ENCODE measurements at places on chromosomes 4 and X. TPM values are rescaled to one million over a fixed set of nuclear protein-coding genes. Genes with fewer than 3 reads are reported as not detected.
A peak's percentile ranks its signal among the peaks of the same experiment; 100 is the strongest.

POF1B gene
- under 0.01 TPM for total RNA-seq

MAML3 gene
- 7.7 TPM for total RNA-seq

ABHD18 gene
- total RNA-seq = 17.1 TPM

DRP2 gene
- total RNA-seq = 5.3 TPM

TKTL1 gene
- 1.6 TPM for total RNA-seq

POU4F2 gene
- total RNA-seq = not detected

HS6ST2 gene
- total RNA-seq = 13.0 TPM

RADX gene
- 9.4 TPM for total RNA-seq

SPANXN4 gene
- total RNA-seq = not detected

CXorf49 gene
- total RNA-seq = not detected

SPANXN2 gene
- total RNA-seq = not detected

DNA sequence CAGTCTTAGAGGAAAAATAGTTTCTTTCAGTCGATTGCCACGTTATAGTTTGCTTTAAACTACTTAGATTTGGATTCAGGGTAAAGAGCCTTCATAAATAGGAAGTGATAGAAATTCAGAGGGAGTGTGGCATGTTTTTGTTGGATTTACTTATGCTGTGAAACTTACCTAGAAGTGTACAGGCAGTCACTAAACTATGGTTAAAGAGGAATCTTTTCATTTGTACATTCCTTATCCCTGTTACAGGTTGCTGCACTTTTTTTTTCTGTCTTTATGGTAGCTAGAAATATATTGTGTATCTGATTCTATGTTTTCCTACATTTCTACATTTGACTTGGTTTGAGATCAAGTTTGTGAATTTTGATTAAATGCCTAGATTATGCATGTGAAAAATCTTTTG, 19.1 kb downstream of the WWC2 start:
- DNase-seq = no peak

- no peak for DNase-seq
Observed at GRCh38 chrX:31297881-31298280, 226.0 kb upstream of the FTHL17 start.

GRCh38 chrX:16148896-16149295, 18.4 kb upstream of the MAGEB17 start:
- no peak for DNase-seq

DNA sequence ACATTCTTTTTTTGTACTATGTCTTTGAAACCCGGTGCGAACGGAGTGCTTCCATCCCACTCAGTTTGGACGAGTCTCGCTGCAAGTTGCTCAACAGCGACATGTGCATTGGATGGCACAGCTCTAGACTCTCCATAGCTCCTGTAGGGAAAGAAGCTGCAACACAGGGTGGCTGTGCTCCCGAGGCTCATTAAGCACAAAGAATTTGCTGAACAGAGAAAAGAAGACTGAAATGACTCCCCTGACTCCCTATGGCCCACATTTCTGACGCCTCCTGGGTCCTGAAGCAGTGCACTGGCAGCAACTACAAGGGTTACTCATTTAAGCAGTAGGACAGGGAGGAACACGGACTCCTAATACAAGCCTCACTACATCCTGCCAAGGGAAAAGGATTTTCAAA, 127.4 kb downstream of the SH3RF1 start:
- DNase-seq = no peak

- no peak for DNase-seq
Observed at GRCh38 chr4:40686081-40686913, 56.6 kb upstream of the RBM47 start.

DNA sequence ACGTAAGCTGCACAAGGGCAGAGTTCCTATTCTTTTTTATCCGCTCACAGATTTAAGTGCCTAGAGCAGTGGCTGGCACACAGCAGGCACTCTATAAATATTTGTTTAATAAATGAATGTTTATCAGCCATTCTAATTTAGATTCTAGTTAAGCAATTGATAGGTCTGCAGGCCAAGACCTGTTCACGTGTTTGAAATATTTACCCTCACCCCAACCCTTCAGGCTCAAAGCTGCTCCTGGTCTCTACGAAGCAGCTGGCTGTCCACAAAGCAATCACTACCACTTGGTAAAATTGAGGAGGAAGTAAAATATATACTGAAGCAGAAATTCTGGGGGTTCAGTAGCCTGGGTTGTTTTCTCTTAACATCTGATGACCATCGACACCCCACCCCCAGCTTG, 158.1 kb downstream of the MGST2 start:
- no peak for DNase-seq

- DNase-seq = no peak
Observed at GRCh38 chr4:66629927-66630326, 915.4 kb downstream of the CENPC start.

DNA sequence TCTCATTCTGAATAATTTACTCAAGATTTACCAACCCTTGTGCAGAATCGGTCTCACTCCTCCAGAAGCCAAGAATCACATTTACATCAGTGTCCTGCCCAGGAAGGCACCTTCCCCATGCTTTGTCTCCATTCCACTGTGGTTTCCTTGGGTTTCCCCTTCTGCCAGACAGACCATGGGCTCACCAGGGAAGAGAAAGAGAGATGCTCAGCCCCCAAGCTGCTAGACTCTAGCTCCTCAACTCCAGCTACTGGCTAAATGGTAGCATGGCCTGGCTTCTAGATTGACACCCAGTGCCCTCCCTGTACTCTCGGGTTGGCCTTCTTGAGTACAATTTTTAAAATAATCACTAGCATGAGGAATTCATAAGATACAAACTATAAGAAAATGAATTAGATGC, 12.9 kb downstream of the TLR10 start:
- DNase-seq = no peak

DNA sequence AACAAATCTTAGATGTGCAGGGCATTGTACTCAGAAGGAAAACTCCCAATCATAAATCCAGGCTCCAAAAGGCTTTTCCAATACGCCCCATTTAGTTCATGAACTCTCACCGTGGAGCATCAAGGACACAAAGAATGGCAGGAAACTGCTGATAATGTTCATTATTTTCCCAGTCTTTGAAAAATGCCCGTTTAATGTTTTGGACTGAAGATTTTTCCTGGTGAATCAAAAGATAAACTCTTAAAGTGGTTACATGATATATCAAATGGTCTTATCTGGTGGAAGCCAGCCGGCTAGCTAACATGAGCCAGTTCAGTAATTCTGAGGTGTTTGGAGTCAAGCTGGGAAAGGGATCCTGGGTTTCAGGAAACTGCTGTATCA, 62.1 kb upstream of the AP1S2 start:
- DNase-seq = no peak

DNA sequence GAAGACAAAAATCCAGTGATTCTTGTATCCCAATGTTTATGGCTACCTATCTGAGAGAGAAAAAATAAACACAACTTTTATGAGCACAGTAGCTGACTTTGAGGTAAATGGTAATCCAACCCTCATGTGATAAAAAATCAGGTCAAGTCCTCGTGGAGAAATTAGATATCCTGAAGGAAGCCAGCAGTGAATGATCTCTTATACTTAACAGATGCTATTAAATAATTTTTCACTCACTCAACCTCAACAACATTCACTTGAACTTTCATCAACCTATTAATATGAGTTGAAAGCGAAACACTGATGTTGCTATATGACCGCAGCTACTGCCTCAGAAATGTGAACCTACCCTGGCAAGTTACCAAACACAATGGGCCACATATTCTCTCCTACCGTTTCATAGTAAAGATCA, 105.4 kb downstream of the GPC3 start:
- DNase-seq = no peak

DNA sequence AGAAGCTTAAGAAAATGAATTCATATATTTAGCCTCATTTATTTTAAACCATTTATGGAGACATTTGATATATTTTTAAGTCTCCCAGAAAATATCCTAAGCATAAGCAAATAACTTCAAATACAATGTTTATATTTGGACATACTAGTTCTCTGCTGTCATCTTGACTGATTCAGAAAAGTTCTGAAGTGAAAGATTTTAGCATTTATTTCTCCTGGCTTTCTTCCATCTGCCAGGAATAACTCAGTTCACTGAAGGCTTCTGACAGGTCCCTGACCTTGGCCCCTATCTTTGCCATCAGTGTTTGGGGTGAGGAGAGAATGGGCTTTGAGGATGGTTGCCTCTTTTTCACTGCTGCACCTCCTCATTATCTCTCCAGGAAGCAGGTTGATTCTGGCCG, 115.7 kb downstream of the SLIT2 start:
- no peak for DNase-seq

DNA sequence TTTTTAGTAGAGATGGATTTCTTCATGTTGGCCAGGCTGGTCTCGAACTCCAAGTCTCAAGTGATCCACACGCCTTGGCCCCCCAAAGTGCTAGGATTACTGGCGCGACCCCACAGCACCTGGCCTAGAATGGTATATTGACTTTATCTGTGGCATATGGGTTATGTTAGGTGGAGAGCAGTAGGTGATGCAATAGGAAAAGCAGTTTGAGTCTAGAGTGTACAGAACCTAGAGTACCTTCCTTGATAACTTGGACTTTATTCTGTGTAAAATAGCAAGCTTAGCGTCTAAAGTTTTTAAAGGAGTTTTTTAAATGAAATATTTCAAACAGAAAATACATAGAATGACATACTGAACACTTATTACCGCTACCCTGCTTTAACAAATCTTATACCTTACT, 312.0 kb upstream of the ZCCHC13 start:
- no peak for DNase-seq

GRCh38 chr4:152951348-152951747, 15.2 kb downstream of the FHDC1 start:
- no peak for DNase-seq

GRCh38 chr4:126784966-126785580, 847.7 kb upstream of the INTU start:
- DNase-seq = no peak

- DNase-seq = no peak
Observed at GRCh38 chr4:109690690-109691410, 12.4 kb downstream of the CASP6 start.

DNA sequence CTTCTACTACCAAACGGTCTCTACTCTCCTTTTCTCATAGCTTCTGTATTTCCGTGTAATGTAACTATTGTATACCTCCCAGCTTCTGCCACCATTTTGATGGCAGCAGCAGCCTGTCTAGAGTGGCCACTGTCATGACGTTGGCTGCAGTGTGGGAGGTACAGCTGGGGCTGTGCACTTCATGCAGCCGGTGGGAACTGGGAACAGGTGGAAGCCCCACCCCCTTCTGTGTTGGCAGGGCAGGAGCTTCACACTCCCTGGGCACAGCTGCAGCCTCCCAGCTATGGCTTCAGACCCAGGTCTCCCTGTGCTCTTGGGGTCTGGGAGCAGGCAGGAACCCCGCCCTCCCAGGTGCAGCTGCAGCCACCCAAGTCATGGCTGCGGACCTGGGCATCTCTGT, 49.8 kb upstream of the SEC24B start:
- no peak for DNase-seq

DNA sequence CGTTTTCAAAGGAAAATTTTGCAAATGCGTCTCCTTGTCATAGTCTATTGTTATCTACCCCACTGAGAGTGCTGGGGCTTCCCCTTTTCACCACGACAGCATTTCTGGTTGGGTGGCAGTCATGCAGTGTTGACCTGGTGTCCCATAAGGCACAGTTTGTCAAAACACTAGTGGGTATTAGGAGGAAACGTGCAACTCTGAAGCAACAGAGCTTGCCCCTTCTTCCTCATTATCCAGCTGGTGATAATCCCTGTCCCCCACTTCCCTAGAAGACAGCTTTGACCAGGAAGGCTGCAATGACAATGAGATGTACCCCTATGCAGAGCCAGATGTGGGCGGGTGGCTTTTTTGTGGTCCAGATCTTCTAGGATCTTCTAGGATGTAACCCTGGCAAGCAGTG, 1.8 kb downstream of the TBC1D1 start:
- no peak for DNase-seq

DNA sequence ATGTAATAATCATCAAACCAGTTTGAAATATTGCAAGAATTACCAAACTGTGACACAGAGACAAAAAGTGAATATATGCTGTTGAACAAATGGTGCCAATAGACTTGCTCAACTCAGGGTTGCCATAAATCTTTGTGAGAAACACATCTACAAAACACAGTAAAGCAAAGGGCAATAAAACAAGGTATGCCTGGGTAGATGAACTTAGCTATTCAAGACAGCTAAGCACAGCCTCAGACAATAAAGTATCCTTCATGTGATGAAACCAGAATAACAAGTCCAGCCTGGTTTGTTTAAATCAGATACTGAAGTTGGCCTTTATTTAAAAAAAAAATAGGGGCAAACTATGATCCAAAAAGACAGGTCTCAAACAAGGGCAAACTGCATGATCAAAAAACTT, 19.2 kb downstream of the LAMTOR3 start:
- no peak for DNase-seq

- no peak for DNase-seq
Observed at GRCh38 chrX:31178064-31178768, 106.4 kb upstream of the FTHL17 start.

GRCh38 chr4:15963001-15963451, at the start of gene FGFBP2:
Gene FGFBP2, minus strand, starts transcription at chr4:15963175. Its CDS starts 46 bp downstream, at chr4:15963129.
- DNase-seq = peak; percentile 16

- no peak for DNase-seq
Observed at GRCh38 chrX:28585767-28586166, 1.5 kb upstream of the IL1RAPL1 start.

- no peak for DNase-seq
Observed at GRCh38 chr4:150318971-150319370, 240.7 kb downstream of the DCLK2 start.

DNA sequence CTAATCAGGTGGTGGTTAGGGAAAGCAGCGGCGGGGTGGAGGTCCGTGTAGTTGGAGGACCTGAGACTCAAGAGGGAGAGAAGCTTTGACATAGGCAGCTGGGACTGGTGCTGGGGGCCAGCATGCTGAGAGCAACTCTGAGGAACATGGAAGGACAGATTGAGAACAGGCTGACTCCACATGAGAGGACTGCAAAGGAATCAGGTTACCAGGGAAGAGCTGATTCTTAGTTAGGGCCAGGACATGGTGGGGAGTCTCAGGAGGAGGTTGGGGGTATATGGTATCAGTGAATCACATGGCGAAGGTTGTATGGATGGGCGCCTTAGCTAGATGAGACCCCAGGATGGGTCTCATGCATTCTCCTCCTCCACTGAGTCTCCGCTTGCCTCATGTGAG, 264.0 kb upstream of the BOD1L1 start:
- no peak for DNase-seq

GRCh38 chr4:157576671-157577217, 356.2 kb downstream of the GRIA2 start:
- no peak for DNase-seq

GRCh38 chrX:150731795-150732194, 38.6 kb downstream of the MTMR1 start:
- DNase-seq = no peak

DNA sequence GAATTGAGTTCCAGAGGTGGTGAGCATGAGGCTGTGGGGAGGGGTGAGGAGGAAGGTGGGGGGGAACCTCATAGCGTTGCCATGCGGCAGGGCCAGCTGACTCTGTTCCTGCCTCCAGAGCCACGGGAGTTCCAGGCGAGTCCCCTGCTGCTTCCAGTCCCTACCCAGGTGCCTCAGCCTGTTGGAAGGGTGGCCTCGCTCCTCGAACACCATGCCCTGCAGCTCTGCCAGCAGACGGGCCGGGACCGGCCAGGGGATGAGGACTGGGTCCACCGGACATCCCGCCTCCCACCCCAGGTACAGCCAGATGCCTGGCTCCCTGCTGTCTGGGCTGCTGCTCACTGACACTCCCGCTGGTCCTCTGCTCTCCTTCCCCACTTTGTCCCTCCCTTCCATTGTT, 7.9 kb downstream of the CCDC22 start:
- no peak for DNase-seq
